ENCODE measurements at places on chromosomes 16 and 17.

DNA sequence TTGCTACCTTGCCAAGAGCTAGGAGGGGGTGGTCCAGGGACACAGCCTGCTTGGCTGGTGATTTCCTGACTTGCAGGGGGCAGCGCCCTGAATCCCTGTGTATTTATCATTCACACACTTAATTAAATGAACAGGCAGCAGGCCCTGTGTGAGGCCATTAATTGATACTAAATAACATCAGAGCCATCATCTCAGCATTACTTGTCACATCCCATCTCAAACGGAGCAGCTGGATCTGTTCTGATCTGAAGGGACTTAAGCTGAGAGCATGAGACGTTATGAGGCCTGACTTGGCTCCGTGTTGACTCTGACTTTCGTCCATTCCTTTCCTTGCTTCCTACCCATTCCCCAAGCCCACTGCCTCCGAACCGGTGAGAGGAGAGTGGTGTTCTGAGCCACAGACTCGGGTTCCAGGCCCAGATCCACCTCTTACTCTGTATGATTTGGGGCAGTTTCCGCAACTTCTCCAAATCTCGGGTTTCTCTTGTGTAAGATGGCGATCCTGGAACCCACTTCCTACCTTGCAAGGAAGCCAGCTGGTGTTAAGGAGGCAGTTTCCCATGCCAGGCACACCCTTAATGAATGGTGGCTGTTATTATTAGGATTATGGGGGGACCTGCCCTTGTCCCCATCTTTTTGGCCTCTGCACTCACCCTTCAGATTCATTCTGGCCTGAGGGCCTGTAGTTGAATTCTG, 33.8 kb downstream of the CACNA1G start:
- no peak for DNase-seq

DNA sequence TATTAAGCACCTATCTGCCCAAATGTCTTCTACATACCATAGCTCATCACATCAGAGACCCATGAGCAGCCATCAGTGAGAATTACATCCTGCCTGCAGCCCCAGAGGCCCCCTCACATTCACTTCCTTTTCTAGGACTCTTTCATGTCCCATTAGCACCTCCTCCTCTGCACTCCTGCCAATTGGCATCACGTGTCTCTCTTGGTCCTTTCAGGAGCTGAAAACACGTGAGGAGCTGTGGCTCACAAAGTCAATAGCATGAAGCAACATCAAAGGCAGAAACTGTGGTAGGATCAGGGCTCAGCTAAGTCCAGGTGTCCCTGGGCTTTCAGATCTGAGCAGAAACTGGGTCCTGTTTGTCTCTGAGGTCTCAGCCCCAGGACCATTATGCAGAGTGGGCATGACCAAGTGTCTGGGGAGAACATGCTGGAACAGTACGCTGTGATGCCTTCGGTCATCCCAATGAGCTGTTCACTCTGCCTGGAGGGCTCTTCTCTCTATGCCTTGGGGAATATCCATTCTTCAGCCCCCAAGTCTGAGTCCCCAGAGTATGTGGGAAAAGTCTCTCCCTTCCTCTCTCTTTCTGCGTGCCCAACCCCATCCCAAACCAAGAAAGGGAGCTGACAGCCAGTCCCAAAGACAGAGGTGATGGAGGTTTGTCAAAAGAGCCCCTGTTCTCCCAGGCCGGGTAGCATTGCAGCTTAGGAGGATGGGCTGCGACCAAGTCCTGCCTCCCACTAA, 457.0 kb upstream of the CDH5 start:
- DNase-seq: no peak

GRCh38 chr17:19286751-19287341, 49.7 kb downstream of the EPN2 start:
- DNase-seq: no peak

DNA sequence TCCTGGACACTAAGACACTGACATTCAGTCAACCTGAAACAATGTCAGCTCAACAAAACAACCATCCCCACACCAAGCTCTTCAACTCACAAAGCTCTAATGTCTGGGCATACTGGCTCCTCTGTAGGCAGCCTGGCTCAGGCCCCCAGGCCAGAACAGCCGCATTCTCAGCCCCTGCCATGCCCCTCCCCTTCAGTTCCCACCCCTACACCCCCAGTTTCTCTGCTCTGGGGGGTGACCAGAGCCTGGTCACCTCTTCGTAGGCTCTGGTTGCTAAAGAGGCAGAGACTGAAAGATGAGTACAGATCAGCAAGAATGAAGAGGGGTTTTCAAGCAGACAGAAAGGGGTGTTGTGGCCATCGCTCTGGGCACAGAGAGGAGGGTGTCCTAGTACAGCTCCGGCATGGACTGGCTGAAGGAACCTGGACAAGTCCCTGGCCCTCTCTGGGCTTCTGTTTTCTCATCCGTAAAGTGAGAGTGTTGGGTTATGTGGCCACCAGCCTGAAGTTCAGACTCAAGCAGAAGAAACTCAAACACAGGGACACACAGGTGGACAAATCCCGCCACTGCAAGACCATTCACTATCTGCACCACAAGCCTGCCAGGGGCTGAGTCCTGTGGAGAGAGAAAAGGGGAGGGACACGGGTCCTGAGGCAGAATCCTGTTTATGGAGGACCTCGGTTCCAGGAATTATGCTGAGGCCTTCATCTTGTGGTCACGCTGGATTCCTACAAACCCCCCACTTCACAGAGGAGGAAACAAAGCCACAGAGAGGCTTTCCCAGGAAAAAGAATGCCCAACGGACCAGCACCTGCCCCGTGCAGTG, 987 bp upstream of the SLC4A1 start:
- no peak for DNase-seq

DNA sequence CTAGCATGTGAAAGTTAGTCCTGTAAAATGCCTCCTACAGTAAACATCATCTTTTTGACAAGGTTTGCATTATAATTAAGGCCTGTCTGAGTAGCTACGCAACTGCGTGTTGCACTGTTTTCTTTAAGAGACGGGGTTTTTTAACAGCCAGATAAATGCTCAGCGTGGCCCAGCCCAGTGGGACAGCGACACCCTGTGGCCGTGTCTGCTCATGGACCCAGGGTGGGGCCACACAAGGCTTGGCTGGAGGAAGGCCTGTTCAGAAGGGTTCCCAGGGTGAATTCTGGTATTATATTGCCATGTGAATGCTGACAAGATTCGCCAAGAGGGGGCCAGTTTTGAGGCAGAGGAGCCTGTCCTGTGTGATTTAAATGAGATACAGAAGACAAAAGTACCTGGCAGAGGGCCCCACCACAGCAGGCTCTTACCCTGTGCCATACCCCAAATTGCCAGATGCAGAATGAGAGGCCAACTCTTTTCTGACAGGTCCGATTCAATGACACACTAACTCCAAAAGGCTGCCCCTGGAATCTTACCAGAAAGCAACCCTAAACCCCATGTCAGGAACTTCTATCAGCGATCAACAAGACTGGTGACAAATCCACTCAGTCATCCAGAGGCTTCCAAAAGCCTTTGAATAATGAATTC, 65.9 kb upstream of the IRX6 start:
- no peak for DNase-seq

- DNase-seq: no peak
Observed at GRCh38 chr16:66616592-66616991, 12.1 kb downstream of the CMTM3 start.

Data from NCI-H1930 (cell line).